Left ventricle myocardium inferior (tissue), 1 donor: ENCODE measurements at places on chromosomes 12 and 14.

- no peak for DNase-seq
These were observed 267.3 kb upstream of the SRRM4 start for GRCh38 chr12:118714051-118714460.

- no peak for DNase-seq
These were observed 83.0 kb downstream of the ACTN1 start for GRCh38 chr14:68896132-68896531.

DNA sequence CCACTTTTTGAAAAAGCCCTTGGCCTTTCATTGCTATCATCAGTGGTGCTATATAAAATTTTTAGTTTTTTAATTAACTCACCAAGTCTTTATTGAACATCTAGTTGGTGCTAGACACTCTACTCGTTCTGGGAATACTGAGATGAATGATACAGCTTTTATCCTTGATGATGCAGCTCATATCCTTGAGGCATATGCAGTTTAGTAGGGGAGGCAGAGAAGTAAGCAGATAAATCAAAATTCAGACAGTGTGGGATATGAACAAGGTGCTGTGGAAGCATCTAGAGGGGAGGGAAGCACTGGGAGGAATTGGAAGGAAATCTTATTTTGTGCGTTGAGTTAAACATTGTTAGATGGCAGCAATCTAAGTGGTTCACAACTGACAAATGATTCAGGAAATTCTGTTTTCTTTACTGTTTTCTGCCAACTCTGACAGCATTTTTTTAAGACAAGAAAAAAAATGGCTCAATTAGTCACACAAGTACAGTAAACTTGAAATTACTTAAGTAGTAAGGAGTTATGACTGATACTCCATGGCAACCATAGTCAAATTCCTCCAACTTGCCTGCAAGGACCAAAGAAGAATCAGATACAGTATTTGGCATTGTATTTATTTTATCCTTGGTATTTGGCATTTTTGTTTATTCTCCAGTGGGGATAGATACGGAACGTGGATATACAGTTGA lies 119.2 kb downstream of the TMTC2 start:
- no peak for DNase-seq

GRCh38 chr14:61076556-61076955 lies 95.5 kb downstream of the SLC38A6 start:
- DNase-seq, result no peak

DNA sequence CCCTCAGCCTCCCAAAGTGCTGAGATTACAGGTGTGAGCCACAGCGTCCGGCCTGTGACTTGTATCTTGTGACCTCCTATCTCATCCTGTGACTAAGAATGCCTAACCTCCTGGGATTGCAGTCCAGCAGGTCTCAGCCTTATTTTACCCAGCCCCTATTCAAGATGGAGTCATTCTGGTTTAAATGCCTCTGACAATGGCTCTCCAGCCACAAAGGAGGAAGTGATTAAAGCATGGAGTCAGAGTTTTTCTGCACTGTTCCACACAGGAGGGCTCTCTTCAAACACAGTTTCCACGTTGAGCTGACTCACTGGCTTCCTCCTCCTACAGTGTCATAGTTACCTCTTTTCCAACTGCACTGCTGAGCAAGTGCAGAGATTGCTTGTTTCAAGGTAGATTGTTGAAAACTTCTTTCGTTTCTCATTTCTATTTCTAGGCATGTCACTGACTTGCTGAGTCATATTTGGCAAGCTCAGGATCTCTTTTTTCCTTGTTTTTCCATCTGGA lies 383.8 kb downstream of the PCNX1 start:
- DNase-seq, result no peak

GRCh38 chr12:71664411-71665089 lies 449 bp downstream of the THAP2 start:
- no peak for DNase-seq

- no peak for DNase-seq
These were observed 120.1 kb downstream of the BMP4 start for GRCh38 chr14:53836551-53836950.

GRCh38 chr12:132658149-132658894 lies 28.8 kb downstream of the POLE start:
- no peak for DNase-seq

GRCh38 chr12:102421802-102422583 lies 58.4 kb downstream of the IGF1 start:
- DNase-seq, result no peak
